Stimulated activated naive CD8-positive, alpha-beta T cell treated with anti-CD3 and anti-CD28 coated beads, Interleukin-15, Interleukin-2, amounts not matched to agents 100 U/mL and 50 U/mL, for 24 hours (primary cell): ENCODE measurements at places on chromosomes 4 and X.

- no peak for DNase-seq
These were observed 20.7 kb upstream of the SLC25A6 start for GRCh38 chrX:1412551-1413161.

DNA sequence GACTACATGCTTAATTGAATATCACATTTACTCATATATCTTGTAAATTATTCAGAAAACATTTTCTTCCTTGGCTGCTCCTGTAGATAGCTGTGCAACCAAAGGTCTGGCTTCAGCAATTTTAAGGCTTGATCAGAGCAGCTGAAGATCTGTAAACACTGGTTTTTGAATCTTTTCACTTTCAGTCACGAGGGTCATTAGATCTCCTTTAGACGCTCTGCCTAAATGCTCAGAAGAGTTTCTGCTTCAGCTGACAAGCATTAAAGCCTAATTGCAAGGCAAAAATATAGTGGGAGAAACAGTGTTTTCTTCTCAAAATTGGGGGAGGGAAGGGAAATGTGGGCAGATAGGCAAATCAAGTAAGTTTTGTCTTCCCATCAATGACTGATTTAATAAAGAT, 25.7 kb downstream of the TRPC5 start:
- no peak for DNase-seq

DNA sequence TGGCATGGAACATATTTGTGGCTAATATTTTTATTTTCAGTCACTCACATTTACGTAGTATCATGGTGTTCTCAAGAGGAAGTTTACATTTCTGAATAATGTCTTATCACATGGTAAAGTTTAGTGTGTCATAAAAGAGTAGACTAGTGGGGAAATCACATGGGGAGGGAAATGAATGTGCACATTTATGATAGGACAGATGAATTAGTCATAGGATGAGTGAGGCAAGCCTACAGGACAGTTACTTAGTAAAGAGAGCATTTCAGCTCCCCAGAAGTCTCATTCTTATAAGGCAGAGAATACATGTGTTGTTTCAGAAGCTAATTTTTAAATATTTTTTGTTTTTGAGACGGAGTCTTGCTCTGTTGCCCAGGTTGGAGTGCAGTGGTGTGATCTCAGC, 6.2 kb downstream of the GK start:
- no peak for DNase-seq

GRCh38 chr4:40763228-40763716, 13.5 kb downstream of the NSUN7 start:
- DNase-seq: peak; percentile 36

DNA sequence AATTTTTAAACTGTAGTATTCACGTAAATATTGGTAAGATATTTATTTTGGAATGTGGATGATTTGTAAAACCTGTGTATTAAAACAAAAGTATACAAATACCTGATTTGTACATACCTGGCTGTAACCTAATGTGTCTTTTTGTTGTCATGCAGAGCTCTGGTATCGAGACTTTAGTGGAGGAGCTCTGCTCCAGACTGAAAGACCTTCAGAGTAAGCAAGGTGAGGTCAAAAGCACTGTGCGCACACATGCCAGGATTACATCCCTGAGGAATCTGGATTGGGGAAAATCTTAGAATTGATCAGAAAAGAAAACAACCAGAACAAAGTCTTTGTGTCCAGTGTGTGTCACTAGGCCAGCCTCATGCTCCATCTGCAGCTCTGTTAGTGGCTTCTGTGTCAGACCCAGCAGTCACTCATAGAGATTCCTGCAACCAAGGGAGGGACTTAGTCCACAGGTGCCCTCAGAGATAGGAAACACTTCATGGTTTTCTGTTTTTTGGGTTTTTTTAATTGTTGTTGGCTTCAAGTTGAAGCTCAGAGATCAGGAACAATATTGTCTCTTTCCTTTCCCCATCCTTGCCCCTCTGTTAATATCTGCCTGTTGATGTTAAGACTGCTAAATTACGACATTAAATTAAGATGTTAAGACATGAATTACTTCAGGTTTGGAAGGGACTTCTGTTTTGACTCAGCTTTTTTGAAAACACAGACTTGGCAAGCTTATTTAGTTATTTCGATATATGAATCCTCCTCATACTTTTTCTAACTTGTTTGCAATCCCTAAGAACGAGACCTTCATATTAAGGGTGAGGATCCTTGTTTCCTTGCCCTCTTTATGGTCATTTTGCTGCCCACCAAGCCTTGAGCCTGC, 52.4 kb upstream of the TBC1D14 start:
- no peak for DNase-seq

- peak; percentile 33 for DNase-seq
These were observed 27.2 kb upstream of the SEC24B start for GRCh38 chr4:109406337-109406931.

DNA sequence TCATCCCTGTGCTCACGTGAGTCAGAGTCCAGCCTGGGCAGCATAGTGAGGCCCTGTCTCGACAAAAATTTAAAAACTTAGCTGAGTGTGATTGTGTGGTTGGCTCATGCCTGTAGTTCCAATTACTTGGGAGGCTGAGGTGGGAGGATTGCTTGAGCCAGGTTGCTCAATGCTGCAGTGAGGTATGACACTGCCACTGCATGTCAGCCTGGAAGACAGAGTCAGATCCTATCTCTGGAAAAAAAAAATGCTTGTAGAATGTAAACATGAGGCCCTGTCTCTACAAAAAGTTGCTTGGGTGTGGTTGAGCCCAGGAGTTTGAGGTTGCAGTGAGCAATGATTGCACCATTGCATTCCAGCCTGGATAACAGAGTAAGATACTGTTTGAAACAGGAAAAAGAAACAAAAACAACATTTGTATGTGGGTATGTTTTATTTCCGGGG, 11.3 kb upstream of the YTHDC1 start:
- no peak for DNase-seq

DNA sequence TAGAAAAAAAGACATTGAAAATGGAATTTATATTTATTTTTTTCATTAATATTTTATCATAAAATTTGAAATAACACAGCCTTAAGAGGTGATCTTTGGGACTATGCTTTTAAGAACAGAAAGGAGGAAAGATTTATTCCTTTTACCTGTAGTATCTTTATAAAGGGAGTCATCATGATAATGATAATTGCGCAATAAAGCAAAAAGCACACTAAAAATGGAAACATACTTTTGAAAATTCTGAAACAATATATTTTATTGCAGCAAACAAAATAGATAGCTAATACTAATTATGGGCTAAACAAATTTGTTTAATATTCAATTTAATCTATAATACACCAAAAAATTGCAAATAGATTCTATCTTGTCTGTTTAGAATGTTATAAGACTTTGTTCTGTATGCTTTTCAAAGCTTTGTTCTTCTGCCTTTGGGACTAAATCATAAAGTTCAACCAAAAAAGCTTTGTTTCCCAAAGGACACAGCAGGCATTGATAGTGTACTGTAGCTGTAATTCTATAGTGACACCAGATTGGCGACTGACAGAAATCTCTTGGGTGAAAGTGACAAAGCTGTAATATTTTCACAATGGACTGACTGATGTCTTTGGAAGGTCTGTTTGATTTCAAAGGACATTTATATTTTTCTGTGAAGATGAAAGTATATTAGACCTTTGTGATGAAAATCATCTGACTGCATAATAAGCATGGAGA, 2156.6 kb upstream of the TENM3 start:
- DNase-seq: no peak

GRCh38 chr4:90922174-90922573, 795.0 kb downstream of the CCSER1 start:
- DNase-seq: no peak

GRCh38 chrX:114962209-114962608, 55.2 kb downstream of the IL13RA2 start:
- no peak for DNase-seq

GRCh38 chr4:163600727-163601126, 106.2 kb downstream of the TMA16 start:
- no peak for DNase-seq

GRCh38 chr4:36208893-36209473, 35.3 kb downstream of the ARAP2 start:
- DNase-seq: peak; percentile 20

GRCh38 chr4:105509714-105510113, 35.9 kb upstream of the PPA2 start:
- no peak for DNase-seq

DNA sequence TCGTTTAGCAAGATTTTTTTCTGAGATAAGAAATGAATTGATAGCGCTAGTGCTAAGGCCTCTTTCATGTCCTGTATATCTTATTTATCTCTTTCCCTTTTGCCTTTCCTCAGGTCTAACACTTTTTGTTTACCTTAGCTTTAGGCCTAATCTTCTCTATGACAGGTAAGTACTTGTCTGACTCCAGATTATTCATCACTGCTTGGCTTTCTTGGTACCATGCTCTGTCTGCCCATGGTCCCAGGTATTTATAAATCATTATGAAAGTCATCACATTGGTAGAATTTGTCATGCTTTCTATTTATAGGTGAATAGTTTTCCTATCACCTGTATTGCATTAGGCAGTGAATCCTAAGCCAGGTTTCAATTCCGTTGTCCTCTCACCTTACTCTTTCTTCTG, 99.5 kb upstream of the CTSO start:
- DNase-seq: no peak

GRCh38 chr4:5203309-5203992, 152.2 kb downstream of the STK32B start:
- no peak for DNase-seq

GRCh38 chrX:119999087-119999634, 55.6 kb upstream of the NKAP start:
- DNase-seq: no peak

- DNase-seq: no peak
These were observed 79.1 kb upstream of the TFDP3 start for GRCh38 chrX:133297284-133297683.

GRCh38 chr4:99572527-99573240, 1.9 kb upstream of the MTTP start:
- DNase-seq: no peak

DNA sequence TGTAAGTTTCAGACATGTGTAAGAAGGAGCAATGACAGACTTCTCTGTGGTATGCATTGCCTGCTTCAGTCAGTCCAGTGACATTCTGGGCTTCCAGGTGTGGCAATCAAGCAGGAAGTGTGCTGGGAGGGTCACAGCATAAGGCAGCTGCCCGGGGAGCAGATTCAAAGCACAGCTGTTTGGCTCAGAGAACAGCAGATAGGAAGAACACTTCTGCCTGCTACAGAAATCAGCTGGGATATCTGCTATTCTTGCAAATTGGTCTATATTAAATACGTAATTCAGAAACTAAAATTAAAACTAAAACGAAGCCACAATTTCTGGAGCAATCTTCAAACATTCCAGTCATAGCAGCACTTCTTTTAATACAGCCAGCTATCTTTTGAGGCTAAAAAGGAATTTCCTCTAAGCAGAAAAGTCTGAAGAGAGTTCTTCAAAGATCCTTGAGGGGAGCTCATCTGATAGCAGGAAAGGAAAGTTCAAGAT, 47.5 kb upstream of the GALNT7 start:
- no peak for DNase-seq

DNA sequence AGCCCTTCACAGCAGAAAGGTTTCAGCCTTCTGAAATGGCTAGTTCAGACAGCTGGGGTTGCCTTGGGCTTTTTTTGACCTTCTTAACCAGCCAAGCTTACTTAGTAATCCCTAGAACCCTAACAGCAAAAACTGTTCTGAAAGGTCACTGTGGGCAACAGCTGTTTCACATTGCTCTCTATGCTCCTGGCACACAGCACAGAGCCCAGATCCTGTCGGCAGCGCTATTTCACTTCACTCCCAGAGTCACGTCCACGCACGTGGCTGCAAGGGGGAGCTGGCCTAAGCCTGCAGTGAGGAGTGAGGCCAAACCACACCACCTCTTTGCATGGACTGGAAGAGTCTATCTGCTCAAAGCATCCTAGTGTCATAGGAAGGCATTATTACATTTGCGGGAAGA, 32.0 kb upstream of the STS start:
- no peak for DNase-seq

DNA sequence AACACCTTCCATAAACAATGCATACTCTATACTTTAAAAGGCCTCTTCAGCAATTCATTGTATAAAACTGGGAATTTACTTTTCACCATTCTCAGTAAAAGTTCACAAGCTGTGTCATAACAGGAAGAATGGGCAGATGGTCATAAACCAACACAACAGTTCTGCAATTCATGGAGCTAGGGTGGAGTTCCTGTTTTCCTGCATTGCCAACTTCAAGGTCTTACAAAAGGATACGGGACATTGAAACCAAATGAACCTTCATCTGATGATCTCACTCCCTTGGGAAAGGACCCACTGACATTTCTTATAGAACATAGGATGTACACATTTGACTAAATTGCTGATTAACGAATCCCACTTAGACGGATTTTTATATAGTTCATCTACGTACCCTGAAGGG, 4.1 kb downstream of the KDR start:
- DNase-seq: no peak

- no peak for DNase-seq
These were observed 106.9 kb downstream of the MAML3 start for GRCh38 chr4:140047017-140047640.

- no peak for DNase-seq
These were observed 111.8 kb upstream of the MAP3K15 start for GRCh38 chrX:19627081-19627480.

DNA sequence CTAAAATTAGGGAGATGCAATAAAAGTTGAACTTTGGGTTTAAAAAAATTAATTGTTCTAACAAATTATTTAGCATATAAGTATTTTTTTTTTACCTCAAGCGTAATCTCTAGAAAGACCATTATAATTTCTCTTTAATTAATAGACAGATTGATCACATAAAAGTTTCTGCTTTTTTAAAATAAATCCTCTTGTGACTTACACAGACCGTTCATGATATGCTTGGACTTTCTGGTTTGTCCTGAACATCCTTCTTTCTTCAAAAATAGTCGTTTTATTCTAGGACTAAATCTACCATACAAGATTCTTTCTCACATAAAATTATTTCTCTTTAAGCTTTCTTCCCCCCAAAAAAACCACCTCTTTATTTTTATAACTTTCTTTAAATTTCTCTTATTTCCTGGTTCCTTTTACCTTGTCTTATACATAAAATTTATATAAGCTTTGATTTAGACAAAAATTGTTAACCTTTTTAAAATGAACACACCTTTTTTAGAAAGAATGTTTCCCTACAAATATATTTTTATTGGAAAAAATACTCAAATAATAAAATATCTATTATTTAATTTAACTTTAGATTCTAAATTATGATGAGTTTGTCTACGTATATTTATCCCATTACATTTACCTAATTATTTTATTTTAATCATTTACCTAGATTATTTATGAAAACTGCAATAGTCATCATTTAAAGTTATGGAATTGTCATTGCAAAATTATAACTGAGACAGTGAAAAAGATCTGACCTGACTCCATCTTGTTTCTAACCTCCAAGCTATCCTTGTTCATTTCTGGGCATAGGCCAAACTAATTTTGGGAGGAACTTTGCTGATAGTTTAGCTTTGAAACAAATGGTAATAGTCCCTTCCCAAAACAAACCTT, 37.6 kb downstream of the PGRMC2 start:
- DNase-seq: no peak

- no peak for DNase-seq
These were observed 169.6 kb upstream of the MXRA5 start for GRCh38 chrX:3516051-3516541.

GRCh38 chrX:72094894-72095293, 36.8 kb downstream of the RTL5 start:
- peak; percentile 33 for DNase-seq

GRCh38 chrX:12895866-12896265, 10.6 kb upstream of the TLR8 start:
- no peak for DNase-seq

GRCh38 chrX:22395372-22395771, 122.7 kb downstream of the CBLL2 start:
- no peak for DNase-seq
